ENCODE measurements at places on chromosomes 2 and 18.

- DNase-seq: no peak
These were observed 55.8 kb downstream of the TTC32 start for GRCh38 chr2:19846030-19846429.

GRCh38 chr2:63124218-63124617 is 73.6 kb downstream of the OTX1 start:
- no peak for DNase-seq

DNA sequence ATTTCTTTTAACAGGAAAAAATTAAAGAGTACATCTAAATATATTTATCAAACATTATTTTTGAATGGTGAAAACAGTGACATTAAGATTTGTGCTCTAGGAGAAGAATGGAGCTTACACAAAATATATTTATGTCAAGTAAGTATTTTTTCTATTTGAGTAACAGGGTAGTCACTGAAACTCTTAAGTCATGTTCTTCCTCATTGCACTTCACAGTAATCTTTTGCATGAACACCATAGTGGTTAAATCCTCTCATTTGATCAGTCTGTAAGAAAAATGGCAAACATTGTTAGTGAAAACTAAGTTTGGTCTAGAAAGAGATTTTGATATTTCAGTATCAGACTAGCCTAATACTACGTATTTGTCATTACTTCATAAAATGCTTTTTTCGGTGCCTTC is 8.1 kb downstream of the GMCL1 start:
- no peak for DNase-seq

DNA sequence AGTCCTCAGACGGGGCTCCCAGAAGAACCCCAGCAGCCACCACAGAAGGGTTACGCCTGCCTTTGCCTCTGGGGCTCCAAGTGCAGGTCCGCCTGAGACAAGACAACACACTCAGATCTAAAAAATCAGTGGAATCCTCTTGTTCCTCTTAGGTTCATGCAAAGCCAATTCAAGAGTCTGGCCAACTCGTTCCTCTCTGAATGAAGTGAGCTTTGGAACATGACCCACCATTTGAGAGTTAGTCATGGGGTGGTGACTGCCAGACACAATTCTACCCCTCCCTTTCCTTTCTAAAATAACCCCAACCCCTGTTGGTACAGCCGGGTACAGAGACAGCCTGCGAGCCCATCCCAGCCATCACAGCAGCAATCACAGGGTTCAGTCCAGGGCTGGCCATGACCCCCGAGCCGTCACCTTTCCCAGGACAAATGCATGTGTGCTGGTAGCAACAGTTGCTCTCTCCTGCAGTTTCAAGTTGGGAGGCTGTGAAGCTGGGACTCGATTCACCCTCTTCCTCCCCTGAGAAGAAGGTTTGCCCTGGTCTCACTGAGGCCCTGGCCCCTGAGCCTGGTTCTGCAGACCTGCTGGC is 183.1 kb upstream of the SH3BP4 start:
- DNase-seq: no peak

- DNase-seq: no peak
These were observed 92.8 kb downstream of the TRIB2 start for GRCh38 chr2:12809526-12809925.

DNA sequence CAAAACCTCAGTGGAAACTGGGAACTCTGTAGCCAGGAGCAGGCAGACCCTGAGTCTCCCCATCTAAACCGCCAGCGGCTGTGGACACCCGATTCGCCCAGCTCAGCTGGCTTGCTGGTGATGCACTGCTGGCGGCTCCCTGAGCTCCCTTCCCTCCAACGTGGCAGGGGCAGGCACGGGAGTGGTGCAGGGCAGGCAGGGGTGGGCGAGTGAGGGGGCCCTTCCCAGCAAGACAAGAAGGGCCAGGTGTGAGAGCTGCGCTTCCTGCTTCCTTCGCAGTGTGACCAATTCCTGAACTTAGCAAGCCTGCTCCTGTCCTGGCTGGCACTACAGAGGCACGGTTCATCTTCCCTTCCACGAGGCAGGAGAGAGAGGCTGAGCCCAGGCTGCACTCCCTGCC is 12.3 kb upstream of the SEMA4C start:
- DNase-seq: no peak

Measured in CD4-positive, alpha-beta T cell treated with Interleukin-15 for 4 hours (primary cell).